ENCODE measurements at places on chromosomes 11 and 22.

DNA sequence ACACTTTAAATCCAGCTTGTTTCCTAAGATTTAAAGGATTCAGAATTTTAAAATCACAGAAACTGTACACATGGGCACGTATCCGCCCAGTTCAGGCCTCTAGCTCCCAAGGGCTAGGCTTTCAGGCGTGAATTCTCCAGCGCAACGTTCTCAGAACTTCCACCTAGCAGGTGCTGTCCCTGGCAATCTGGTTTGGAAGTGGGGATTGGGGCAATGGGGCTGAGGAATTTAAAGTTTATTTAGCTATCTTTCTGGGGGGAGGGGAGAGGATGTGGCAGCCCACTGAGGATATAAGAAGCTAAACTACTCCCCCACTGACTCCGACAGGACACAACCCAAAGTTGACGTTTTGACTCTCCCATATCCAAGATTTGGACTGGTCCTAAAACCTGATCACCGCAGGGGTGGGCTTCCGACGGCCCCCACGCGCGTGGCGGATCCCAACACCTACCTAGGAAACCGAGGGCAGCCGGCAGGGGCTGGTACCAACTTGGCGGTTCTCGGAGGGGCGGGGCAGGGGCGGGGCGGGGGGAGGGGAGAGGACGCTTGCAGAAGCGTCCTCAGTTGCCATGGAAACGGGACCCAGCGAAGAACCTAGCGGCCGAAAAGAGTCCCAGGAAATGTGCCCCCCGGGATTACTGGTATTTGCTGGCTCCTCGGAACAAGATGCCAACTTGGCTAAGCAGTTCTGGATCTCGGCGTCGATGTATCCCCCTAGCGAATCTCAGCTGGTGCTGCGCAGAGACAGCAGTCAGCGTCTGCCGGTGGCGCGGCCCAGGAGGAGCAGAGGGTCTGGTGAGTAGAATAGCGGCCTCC, at the start of gene HOATZ:
HOATZ (plus strand) TSS at position 563 of the 816 bp plus-strand sequence; CDS start at position 570, 7 bp downstream.
- peak; percentile 50 for DNase-seq

GRCh38 chr11:130623670-130624668, 175.5 kb downstream of the ADAMTS15 start:
- DNase-seq: no peak

GRCh38 chr22:21642584-21643448, 714 bp downstream of the SDF2L1 start:
- DNase-seq: peak; percentile 47

DNA sequence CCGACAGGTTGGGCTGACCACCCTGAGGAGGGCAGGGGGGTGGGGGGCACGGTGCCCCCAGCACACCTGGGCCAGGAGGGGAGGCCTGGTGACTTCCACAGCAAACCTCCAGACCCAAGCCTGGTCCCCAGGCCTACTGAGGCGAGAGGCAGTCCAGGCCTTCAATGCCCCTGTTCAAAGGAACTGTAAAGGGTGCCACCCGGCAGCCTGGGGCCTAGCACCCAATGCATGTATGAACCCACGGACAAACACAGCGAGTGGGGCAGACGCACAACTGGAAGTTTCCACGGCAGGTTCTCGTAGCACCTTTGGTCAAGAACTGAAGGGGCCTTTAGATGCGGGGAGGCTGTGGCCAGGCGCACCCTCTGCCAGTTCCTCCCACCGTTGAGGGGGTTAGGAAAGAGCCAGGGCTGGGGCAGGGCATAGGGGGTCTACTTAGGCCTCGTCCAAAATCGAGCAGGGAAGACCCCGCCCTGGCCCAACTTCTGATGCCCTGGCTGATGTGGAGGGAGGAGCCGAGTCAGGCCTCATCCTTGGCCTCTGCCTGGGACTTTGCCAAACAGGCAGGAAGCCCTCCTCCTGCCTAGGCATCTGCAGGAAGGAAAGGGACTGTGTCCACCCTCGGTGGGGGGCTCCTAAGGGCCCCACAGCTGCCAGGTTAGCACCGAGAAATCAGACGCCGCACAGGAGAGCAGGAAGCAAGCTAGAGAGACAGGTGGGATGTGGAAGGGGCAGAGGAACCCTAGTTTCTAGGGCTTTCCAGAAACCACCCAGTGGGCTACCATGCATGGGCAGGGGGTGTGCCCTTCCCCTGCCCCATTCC, 6.6 kb downstream of the CBX6 start:
- DNase-seq: peak; percentile 26

GRCh38 chr22:30882974-30883533, 85.5 kb downstream of the MORC2 start:
- DNase-seq: no peak

- no peak for DNase-seq
Measured at GRCh38 chr11:128214263-128214662, 373.1 kb downstream of the ETS1 start.

DNA sequence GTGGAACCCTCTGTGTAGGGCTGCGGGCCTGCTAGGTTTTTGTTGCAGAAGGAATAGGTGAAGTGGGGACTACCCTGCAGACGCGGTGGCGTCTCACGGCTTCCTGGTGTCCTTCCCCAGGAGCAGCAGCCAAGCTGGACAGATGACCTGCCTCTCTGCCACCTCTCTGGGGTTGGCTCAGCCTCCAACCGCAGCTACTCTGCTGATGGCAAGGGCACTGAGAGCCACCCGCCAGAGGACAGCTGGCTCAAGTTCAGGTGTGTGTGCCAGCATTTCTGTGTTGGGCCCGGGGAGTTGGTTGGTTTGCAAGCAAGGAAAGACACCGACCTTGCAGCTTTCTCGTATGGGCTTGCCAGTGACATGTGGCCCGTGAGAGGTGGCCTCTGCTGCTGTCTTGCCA, 15.3 kb downstream of the TAB1 start:
- no peak for DNase-seq

DNA sequence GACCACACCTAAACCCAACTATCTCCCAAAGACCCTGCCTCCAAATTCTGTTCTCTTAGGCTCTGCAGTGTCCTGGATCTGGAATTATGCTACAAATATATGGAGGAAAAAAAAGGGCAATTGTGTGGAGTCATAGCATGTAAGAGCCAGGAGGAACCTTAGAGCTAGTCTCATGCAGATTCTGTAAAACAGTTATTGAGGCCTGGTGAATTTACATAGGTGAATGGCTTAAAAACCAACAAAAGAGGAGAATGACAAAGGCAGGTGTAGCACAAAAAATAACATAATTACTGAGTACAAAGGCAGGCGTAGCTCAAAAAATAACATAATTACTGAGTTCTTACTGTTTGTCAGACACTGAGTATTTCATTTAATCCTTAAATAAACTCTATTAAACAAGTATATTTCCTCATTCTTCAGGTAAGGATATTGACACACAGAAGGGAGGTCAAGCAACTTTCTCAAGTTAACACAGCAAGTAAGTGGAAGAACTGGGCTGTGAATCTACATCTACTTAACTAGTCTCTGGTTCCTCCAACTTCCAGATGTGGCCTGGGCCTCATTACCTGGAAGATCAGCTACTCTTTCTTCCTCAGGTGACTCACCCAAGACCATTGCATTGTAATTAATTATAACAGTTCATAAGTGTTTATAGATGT, 938.9 kb upstream of the TENM4 start:
- DNase-seq: no peak

- peak; percentile 86 for DNase-seq
Measured at GRCh38 chr11:78079232-78080083, at the start of gene NDUFC2. Gene NDUFC2, minus strand, starts transcription at chr11:78079862. Its CDS starts 118 bp downstream, at chr11:78079744.

DNA sequence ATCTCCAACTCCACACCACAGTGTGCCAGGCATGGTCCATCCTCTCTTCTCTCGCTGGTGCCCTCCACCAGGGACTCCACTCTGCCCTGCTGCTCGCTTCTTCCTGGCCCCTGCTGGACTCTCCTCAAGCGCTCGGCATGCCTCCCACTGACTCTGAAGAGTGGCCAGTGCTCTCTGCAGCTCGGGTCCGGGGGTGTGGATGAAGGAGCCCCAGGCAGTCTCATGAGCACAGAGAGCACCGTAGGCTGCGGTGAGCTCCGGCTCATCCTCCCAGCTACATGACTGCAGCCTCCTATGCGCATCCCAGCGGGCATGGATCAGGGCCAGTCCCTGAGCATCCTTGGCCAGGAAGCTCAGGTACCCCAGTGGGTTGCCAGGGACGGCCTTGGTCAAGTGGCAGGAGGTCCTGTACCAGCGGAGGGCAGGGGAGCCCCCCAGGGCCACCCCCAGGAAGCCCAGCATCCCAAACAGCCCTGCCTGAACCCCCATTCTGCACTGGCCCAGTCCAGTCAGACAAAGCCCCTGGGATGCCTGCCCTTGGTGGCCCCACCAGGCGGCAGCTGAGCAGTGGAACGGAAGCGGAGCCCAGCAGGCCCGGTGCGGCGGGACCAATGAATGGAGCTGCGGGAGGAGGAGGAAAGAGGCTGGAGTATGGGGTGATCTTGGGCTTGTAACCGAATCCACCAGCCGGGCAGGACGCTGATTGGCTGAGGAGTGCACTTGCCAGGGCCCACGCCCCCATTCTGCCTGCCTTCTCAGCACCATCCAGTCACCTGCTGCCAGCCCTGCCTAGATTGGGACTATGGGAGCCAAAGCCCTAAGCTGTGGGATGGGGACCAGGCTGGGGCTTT, at the start of gene PLA2G3:
PLA2G3 (minus strand) TSS at position 643 of the 851 bp plus-strand sequence; CDS start at position 489, 154 bp downstream.
- no peak for DNase-seq

DNA sequence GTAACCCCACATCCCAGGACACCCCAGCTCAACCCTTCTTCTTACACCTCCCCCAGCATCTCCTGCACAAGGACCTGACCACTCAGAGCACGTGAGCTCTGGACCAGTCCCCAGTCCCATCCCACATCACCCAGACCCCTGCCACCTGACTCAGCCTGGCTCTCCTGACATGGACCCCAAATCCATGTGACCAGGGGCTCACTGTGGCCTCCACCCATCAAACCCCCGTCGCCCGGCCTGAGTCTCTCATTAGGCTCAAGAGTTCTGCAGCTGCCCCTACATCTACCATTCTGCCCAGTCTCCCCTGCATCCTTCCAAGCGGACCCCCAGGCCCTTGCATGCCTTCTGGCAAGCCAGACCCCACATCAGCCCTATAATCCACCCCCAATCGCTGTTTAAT, 1.9 kb upstream of the LIF start:
- DNase-seq: no peak

DNA sequence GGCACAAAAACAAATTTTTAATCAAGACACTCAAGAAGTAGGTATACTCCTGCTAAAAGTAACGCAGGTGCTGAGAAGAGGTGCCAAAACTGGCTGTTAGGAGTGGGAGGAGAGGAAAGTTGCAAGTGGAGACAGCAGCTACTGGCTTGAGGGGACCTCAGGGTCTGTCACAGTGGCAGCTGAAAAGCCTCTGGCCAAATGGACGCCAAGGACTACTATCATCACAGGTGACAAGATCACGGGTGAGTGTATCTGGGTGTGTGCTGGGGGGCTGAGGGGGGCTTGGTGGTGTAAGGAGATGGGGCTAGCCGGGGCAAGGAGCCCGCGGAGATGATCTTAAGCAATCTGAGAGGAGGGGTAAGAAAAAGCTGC, 687 bp downstream of the ZNF202 start:
- DNase-seq: no peak

DNA sequence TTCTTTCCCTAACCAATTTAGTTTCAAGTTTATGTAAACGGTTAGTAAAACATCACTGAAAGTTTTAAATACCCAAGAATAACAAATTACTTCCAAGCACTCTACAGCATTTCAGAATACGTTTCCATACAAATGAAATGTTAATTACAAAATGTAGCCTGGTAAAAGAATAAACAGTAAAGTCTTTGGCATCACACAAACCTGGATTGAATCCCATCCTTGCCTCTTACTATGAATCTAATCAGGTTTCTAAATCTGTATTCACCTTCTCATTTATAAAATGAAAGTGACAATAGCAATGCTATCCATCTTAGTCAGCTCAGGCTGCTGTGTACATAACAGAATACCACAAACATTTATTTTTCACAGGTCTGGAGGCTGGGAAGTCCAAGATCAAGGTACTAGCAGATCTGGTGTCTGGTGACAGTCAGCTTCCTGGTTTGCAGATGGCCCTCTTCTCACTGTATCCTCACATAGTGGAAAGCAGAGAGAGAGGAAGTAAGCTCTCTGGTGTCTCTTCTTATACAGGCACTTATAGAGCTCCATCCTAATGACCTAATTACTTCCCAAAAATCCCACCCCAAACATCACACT, 19.2 kb downstream of the FAM168A start:
- DNase-seq: no peak

GRCh38 chr11:114889594-114890011, 211.3 kb downstream of the NXPE2 start:
- no peak for DNase-seq

DNA sequence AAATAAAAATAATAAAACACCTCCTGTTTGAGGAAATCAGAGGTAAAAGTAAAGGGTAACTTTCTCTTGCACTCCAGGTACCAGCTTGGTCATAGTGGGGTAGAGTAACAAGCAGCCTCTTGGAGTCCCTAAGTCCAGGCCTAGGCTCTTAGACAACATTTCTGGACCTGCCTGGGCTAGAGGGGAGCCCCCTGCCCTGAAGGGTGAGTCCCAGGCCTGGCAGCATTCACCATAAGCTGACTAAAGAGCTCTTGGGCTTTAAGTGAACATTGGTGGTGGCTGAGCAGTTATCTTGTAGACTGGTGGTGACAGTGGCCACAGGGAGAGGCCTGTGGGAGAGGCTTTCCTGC, 18.6 kb upstream of the OR56A3 start:
- no peak for DNase-seq

GRCh38 chr22:23376256-23376655, 195.9 kb downstream of the BCR start:
- DNase-seq: no peak

DNA sequence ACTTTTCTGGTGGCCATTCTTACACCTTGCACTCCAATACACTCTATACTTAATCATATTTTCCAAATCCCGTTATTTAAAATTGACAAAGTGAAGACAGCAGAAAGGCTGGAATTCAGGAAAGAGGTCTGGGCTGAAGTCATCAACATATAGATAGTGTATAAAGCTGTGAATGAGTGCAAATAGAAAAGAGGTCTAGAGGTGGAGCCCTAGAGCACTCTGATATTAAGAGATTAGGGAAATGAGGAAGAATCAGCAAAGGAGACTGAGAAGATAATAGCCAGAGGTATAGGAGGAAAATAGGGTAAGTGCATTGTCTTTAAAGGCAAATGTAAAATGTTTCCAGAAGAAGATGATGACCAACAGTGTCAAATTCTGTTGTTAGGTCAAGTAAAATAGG, 7.9 kb downstream of the CTR9 start:
- no peak for DNase-seq

DNA sequence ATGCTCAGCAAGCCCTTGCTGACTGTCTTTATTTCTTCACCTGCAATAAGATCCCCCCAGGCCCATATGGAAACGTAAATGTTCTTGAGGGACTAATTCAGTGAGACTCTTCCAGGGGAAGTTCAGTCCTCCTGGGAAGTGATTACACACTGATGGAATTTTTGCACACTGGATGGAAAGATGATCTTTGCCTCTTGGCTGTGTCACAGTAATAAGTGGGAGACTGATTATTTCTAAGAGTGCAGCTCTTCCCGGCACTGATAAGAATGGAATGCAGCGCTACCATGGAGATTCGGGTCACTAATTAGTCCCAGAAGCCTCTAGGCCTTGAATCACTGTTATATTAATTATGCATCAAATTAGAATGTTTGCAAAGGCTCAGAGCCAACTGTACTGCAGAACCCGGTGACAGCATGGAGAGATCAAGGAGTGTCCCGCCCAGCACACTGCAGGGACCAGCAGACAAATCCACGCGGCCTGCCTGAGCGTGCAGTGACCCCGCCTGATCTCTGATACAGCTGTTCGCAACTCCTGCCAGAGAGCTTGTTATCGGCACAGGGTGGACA, 178.3 kb downstream of the SNX19 start:
- DNase-seq: no peak

GRCh38 chr11:132685174-132685611, 847.1 kb downstream of the OPCML start:
- DNase-seq: no peak

GRCh38 chr11:116707161-116707629, 65.6 kb downstream of the BUD13 start:
- DNase-seq: no peak

Measured in head of caudate nucleus (tissue), 42 donors.